ENCODE measurements at places on chromosomes 4 and X.

- DNase-seq: no peak
Measured at GRCh38 chrX:122625239-122625638, 558.8 kb upstream of the GRIA3 start.

DNA sequence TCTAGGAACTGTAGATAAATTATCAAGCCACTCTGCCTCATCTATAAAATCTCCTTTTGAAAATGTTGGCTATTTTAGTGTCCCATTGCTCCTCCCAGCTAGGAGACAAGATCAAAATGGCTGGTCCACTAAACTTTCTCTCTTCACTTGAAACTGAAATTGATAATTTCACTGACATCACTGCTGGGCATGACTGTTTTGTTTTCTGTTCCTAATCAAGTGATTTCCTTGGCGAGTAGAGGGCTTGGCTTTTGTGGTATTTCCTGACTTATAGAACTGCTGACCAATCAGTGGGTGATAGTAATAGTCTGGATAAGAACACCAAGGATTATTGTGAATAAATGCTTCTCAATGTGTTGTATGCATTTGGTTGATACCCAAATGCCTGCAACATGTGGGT is 2152.9 kb downstream of the ARAP2 start:
- no peak for DNase-seq

- no peak for DNase-seq
Measured at GRCh38 chrX:40439625-40440532, 140.9 kb upstream of the ATP6AP2 start.

GRCh38 chrX:108763559-108763958 is 27.2 kb upstream of the IRS4 start:
- DNase-seq: no peak

DNA sequence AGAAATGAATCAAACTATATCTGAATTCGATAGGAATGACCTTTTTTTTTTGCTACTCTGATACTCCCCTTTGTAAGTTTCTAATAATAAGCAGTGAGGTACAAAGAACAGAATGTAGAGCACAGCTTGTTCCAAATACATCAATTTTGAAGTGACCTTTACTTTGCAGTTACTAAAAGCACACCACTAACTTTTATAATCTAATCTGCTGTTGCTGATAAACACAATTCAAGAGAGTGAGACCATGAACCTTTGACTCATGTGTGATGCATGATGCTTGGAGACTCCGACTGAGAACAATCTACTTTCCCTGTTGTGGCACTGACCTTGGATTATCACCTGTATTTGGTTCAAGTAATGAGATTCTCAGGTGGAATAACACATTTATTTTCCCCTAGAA is 91.6 kb upstream of the GNPDA2 start:
- DNase-seq: no peak

DNA sequence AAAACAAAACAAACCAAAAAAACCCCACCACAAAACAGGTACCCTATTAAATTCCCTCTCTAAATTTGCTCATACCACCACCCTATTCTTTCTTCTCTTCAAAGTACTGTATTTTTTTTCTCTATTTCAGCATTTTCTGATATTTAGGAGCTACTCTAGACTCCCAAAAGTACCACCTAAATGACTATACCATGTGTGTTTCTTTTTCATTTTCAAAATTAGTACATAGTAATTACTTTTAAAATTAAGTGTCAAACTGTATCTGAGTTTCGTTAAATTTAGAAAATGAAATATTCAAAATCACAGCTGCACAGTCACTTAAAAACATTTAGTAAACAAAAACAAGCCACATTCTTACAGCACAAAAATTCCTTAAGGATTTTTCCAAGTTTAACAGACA is 161.7 kb downstream of the FBXW7 start:
- DNase-seq: no peak

DNA sequence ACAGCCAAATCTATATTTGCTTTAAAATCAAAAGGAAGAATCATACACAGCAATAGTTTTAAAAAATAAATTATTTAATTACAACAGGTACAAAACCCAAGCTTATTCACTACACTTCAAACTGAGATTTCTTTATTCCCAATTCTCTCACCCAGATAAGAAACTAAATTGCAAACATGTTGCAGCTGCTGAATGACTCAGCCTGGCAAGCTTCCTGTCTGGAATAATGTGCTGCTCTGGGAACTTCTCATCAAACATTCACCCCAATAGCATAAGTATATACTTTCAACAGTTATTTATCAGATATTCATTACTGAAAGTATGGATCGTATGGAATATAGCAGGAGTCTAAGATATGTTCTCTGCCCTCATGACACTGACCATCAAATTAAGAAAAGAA is 43.0 kb upstream of the GABRA2 start:
- DNase-seq: peak; percentile 48

DNA sequence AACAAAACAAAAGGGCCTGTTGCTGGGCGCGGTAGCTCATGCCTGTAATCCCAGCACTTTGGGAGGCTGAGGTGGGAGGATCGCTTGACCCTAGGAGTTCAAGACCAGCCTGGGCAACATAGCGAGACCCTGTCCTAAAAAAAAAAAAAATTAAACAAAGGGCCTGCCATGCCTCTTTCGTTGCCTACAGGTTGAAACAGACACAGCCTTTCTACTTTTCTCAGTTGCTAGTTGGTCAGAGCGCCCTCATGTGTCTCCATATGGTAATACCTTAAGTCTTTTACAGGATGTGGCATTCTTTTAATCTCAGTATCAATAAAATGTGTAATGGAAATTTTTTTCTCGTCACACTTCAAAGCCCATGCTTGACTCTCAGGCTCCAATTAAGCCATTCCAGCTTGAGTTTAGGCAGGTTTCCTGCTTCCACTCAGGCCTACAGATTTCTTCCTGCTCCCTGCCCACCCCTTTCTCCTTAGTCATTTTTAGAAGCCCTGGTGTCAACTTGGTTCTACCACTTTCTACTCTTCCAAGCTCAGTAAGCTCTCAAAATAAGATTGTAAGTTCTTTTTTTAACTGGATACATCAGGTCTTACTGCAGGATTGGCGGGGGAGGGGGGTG is 4.6 kb upstream of the SOWAHD start:
- DNase-seq: no peak

GRCh38 chrX:70774223-70774622 is 134.3 kb downstream of the TEX11 start:
- DNase-seq: no peak

- DNase-seq: no peak
Measured at GRCh38 chr4:138709859-138710258, 305.7 kb upstream of the NOCT start.

GRCh38 chr4:146236216-146236615 is 21.9 kb downstream of the REELD1 start:
- DNase-seq: no peak

DNA sequence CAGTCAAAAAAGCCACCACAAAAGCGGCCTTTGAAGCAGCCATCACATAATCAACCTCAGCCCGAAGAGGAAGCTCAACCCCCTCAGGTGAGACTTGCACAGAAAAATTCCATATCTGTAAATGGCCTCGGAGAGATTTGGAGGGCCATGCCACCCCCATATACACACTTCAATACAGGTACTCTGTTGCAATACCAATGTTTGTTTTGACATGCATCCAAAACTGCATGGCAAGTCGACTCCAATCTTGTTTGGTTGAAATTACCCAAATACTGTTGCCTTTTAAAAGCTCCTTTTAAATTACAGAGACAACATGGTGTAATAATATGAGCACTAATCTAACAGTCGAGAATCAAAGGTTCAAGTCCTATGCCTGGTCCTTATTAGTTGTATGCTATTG is 5.9 kb downstream of the ENAM start:
- DNase-seq: no peak

DNA sequence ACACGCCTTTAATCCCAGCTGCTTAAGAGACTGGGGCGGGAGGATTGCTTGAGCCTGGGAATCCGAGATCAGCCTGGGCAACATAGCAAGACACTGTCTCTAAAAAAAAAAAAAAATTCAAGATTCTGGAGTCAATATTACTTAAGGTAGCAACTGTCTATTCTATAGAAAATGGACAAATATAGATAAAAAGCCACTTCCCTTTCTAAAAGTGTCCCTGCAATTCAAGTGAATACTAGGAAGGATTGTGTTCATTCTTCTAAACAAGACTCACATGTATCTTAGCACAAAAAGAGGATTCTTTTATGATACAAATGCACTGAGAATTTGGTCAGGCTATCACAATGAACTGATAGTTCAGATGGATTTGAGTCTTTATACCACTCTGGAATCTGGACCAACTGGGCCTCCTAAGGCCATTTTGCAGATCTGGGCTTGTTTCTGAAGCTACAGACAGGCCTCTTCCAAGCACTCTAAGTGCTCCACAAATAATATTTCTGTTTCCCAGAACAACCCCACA is 7.0 kb downstream of the PKD2 start:
- DNase-seq: no peak

DNA sequence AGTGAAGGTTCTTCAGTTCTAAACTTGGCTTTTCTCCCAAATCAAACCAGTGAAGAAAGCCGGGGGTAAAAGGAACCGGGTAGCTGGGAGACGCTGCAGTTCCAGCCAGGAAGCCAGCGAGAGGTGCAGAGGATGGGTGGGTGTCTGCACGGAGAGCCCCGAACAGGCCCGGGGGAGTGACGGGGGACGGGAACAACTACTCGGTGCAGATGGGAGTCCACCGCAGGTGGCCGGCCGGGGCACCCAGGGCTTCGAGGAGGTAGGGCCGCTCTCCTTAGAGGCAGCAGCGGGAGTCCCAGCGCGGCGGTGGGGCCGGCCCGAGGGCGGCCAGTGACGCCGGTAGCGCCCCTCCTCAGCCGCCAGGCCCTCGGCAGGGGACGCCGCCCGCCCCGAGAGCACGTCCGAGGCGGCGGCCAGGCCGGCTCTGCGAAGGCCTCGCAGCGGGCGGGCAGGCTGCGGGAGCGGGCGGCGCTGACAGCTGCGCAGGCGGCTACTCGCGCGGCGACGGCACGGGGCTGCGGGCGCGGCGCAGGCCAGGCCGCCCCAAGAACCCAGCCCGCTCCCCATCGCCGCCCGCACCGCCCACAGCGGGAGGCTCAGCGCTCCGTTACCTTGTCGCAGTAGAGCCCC is 449 bp downstream of the FBXL5 start:
- DNase-seq: peak; percentile 47

- no peak for DNase-seq
Measured at GRCh38 chr4:169117591-169118081, 107.6 kb upstream of the CBR4 start.
